ENCODE measurements at places on chromosomes 2 and 18.
A peak's percentile ranks its signal among the peaks of the same experiment; 100 is the strongest.

DNA sequence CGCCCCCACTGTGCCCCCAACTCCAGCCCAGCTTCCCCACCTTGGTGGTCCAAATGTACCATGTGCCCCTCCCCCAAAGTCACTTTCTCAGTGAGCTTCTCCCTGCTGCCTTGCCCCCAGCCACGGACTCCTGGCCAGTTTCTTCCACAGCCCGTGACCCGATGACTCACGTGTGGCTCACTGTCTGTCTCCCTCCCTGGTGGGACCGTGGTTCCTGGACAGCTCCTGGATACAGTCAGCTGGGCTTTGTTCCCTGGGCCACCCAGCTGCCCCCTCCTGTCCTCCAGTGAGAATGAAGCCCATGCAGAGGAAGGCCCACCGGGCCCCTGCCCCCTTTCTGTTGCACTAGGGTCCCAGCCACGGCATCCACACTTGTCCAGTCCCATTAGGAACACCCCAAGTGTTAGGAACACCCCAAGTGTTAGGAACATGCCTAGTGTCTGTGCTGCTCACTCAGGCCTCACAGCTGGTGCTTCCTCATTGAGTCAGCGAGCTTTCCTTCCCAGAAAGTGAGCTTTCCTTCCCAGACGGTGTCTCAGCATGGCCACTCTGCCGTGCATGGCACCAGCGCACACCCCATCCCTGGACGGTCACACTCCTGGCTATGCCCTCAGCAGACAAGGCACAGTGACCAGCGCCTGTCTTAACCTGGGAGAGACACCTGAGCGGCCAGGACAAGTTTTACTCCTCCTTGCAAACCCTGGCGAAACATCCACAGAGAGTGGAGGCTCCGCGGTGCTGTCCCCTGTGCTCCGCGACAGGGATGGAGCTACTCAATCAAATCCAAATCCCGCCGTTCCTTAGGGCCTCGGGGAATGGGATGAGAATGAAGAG is 44.8 kb upstream of the CTDP1 start:
- DNase-seq, result peak; percentile 55

- no peak for DNase-seq
Measured at GRCh38 chr2:85325466-85325811, 2.4 kb downstream of the TGOLN2 start.

GRCh38 chr18:24560511-24560981 is 100.1 kb downstream of the HRH4 start:
- no peak for DNase-seq

GRCh38 chr18:59764281-59764680 is 67.1 kb upstream of the CCBE1 start:
- DNase-seq, result no peak

GRCh38 chr2:217593732-217594131 is 409.1 kb downstream of the TNS1 start:
- DNase-seq, result no peak

GRCh38 chr2:40412456-40412855 is 39.4 kb downstream of the SLC8A1 start:
- no peak for DNase-seq

- DNase-seq, result no peak
Measured at GRCh38 chr2:183967756-183968155, 630.6 kb upstream of the ZNF804A start.

DNA sequence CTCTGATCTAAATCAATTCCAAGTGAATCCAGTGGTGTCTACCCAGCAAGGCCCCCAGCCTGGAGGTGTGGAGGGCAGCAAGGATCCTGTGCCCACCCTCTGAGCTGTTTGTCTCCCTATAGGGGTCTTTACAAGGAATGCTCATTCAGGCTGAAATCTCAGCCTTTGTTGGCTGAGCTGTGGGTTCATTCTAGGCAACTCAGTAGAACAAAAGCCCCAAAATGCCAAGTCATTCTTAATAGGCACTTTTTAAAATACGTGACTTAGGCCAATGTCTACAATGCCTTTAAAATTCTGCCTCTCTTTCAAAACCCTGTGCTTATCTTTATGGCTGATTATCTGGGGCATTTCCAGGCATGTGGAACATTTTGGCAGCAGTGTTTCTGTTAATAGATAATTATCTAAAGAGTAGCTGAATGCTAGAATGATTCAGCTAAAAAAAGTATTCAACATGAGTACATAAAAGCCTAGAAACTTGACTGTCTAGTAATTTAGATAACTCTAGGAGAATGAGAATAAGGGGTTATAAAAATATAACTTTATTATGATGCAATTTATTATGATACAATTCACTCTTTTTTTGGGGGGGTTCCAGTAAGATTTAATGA is 7.4 kb downstream of the UGT1A6 start:
- no peak for DNase-seq

- no peak for DNase-seq
Measured at GRCh38 chr2:46148369-46148736, 148.9 kb upstream of the EPAS1 start.

DNA sequence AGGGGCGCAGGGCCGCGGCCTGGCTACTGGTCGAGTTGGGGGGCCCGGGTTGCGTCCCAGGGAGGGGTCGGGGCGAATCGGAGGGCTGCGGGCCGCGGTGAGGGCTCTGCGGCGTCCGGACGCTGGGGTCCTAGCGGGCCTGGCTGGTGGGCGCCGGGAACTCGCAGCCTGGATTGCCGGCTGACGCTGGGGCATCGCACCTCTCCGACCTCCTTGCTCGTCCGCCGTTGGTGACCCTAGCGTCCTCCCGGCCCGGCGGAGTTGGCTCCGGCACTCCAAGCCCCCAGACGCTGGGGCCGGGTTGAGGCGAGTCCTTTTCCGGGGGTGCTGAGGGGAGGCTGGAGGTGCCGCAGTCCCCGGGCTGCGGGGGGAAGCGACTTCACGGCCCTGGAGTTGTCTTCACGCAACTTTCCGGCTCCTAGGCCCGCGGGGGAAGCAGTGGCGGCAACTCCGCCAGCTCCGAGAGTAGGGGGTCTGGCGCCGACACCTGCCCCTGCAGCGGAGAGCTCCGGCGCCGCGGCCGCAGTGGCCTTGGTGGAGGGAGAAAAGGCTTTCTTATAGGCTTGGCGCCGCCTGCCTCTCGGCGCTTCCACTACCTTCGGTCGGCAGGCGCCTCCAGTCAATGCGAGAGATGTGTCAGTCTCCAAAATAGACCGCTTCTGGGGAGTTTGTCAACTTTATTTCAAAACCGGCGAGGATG is 70.3 kb downstream of the HAUS1 start:
- no peak for DNase-seq

DNA sequence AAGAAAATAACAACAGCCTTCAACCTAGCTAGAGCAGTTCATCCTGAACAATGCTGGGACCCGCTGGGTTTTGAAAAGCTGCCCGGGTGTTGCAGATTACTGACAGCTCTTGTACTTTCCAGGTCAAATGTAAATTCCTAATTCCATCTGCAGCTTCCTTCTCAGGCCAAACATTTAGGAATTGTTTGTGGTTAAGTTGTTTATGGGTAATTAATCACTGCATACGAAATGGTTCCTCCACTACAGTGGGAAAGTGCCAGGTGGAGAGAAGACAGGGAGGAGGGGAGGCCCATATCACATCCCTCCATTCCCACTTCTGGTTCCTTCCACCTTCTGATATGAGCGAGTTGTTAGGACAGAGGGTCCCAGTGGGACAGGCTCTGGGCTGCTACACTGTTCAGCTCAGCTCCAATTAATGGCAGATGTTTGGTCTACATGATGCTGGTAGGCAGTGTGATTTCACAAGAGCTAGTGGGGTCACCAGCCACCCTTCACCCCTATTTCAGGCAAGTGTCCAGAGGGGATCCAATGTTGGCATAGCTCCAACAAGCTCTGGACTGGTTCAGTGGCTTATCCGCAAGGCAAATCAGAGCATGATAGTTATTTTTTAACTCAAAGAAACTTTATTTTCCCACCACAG is 112.9 kb upstream of the ACAA2 start:
- no peak for DNase-seq

GRCh38 chr2:176504440-176504839 is 235.2 kb downstream of the MTX2 start:
- DNase-seq, result no peak

GRCh38 chr2:37870829-37871228 is 54.3 kb upstream of the RMDN2 start:
- DNase-seq, result no peak

GRCh38 chr18:2683055-2683454 is 27.5 kb downstream of the SMCHD1 start:
- no peak for DNase-seq

GRCh38 chr2:28395334-28396061 is 2.8 kb downstream of the FOSL2 start:
- peak; percentile 84 for DNase-seq

DNA sequence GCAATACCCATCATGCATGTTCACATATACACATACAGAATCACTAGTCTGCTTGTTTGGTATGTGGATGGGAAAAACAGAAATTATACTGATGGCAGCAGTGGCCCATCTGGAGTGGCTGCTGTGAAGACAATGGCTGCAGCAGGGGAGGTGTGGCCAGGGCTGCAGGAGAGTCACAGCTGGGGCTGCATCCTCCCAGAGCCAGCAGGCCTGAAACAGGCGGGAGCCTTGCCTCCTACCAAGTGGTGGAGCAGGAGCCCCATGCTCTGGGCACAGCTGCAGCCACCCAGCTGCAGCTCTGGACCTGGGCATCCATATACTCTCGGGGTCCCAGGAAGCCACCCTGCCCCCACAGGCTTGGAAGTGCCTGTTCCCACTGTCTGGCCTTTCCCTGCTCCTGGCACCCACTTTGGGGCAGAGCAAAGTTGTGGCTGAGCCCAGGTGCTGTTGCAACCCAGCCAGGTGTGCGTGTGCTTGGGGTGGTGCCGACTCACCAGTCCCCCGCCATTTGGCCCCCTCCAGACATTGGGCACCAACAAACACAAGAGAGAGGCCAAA is 136.6 kb downstream of the SPAG16 start:
- DNase-seq, result no peak

GRCh38 chr2:8534729-8535468 is 147.0 kb upstream of the ID2 start:
- DNase-seq, result peak; percentile 83

- DNase-seq, result no peak
Measured at GRCh38 chr2:14756981-14757657, 124.6 kb downstream of the LRATD1 start.

DNA sequence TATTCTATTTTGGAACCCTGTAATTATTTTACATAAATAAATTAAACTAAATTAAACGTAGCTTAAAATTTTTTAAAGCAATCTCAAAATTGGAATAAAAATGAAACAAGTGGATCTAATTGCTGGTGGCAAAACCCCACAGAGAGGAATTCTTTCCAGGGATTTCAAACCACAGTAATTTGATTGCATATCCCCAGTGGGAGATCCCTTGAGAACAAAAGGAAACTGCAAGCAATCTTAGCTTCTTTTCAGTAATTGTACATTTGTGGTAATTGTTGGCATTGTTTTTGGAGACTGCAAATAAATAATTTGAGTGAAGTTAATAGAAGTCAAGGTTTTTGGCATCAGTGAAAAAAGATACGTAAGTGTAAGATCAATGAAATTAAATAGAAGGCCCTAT is 58.7 kb upstream of the MYCN start:
- no peak for DNase-seq

DNA sequence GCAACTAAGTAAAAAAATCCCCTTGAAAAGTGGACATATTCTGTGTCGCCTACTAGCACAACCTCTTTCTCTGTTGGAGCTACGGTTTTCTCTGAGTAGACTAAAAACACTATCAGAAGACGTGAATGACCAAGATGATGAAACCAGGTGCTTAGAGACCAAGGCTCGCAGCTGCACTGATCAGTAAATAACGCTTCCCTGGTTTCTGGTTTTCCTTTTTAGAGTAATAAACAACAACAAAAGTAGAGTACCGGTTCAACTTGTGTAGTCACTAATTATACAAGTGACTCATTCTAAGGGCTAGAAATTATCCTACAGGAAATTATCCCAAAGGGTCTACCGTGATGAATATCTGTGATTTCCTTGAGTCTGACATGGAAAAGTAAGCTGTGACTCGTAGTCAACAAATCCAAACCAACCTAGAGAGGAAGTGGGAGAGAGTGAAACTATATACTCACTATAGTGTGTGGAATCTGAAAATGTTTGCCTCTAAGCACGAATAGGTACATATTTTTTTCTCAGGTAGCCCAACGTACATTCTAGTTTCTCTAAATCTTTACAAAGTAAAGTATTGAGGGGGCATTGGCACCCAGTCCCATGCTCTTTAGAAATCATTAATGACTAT is 17.8 kb downstream of the RASGRP3 start:
- DNase-seq, result no peak

- no peak for DNase-seq
Measured at GRCh38 chr2:234251326-234252271, 201.1 kb downstream of the SPP2 start.

GRCh38 chr2:33268246-33268831 is 208.1 kb upstream of the RASGRP3 start:
- no peak for DNase-seq

DNA sequence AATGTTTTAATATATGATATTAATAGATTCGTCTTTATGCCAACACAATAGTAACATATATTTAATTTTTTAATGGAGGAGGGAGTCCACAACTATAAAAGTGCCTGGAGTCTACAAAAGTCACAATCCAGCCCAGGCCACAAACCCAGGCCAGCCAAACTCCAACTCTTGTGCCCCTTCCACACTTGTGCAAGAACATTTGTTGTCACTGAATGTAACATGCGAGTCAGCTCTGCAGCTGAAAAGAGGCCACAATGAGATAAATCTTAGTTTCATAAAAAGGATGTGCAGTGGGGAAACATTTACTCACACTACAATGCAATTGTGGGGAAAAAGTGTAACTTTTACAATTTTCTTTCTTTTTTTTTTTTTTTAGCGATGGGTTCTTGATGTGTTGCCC is 110.8 kb downstream of the MCFD2 start:
- DNase-seq, result peak; percentile 58

DNA sequence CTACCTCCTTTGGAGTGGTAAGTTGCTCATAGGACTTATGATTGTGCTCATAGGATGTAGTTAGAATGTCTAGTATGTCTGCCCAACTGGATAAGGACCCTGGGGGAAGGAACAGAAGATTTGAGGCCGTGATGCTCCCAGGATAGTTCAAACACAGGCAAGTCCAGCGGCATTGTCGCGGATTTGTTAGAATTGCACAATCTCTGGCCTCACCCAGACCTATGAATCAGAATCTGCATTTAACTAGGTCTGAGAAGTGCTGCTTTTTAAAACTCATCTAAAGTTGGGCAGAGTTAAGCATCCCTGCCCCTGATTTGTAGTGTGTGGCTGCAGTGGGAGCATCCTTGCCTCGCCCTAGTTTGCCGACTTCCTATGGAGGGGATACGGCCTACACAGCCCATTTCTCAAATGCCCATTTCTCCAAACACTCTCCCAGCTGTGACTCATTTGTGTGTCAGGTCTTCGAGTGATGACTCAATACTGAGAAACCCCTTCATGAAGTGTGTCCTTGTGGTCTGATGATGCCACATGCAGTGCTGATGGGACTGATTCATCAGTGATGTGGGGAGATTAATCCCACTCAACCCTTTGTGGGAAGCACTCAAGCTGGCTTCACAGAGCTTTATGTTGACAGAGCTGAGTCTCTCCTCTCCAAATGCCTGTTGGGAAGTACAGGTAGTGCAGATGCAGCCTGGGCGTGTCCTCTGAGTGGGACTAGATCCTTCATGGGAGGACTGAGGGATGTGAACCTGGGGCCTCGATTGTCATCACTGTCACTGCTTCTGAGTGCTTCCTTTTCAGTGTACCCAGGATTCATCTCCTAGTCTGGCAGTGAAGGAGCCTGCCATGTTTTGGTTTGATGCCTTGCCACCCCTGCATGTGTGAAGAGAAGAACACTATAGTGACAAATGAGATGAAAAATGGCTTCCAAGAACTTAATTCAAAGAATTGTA is 18.7 kb downstream of the SMIM21 start:
- DNase-seq, result no peak

Data from right atrium auricular region (tissue), 2 donors.